GM23338 (cell line): ENCODE measurements at places on chromosomes 12 and 14. TPM values are rescaled to one million over a fixed set of nuclear protein-coding genes. Genes with fewer than 3 reads are reported as not detected.

The CLEC4C gene
- total RNA-seq, result not detected in 2 replicates

DNA sequence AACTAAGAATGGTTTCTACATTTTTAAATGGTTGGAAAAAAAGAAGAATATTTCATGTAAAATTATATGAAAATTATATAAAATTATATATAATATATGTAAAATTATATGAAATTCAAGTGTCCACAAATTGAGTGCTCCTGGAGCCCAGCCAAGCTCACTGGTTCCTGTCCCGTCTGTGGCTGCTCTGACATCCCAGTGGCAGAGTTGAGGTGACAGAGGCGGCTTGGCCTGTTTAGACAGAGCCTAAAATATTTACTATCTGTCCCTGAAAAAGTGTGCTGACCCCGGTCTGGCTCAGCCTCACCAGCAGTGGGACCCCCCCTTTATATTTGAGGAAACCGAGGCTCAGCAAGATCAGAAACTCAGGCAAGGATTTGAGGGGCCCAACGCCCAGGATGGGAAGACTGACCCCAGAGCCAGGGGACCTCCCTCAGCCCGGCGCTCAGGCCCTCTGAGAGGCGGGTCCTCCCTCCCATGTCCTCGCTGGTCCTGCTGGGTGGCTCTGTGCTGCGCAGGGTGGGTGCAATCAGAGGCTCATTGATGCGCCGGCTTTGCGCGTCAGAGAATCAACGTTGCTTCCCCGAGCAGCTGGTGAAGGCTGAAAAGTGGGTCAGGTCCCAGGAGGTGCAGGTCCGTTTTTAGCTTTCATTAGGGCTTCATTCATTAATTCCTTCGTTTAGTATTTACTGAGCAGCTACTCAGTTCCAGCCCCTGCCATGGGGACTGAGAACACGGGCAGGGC is 21.5 kb upstream of the BEGAIN start:
- H3K27me3 ChIP-seq, result no peaks in the 10 kb centered on the region
- no peak overlapping the region for H3K27ac ChIP-seq
- H3K36me3 ChIP-seq, result no peaks in the 10 kb centered on the region
- DNase-seq, result no peak
- H3K4me3 ChIP-seq, result no peak overlapping the region
- H3K4me1 ChIP-seq, result no peaks in the 10 kb centered on the region

- DNase-seq, result no peak
- H3K36me3 ChIP-seq, result no peaks in the 10 kb centered on the region
- no peak overlapping the region for H3K4me3 ChIP-seq
- no peak overlapping the region for H3K27ac ChIP-seq
- H3K27me3 ChIP-seq, result no peaks in the 10 kb centered on the region
Measured at GRCh38 chr12:95877622-95878021, 18.9 kb downstream of the SNRPF start.

The PA2G4 gene
- 231 and 237 TPM in 2 replicates for total RNA-seq

The FOXA1 gene
- total RNA-seq, result 1.8 TPM in 1 of 2 replicates, not detected in the other

DNA sequence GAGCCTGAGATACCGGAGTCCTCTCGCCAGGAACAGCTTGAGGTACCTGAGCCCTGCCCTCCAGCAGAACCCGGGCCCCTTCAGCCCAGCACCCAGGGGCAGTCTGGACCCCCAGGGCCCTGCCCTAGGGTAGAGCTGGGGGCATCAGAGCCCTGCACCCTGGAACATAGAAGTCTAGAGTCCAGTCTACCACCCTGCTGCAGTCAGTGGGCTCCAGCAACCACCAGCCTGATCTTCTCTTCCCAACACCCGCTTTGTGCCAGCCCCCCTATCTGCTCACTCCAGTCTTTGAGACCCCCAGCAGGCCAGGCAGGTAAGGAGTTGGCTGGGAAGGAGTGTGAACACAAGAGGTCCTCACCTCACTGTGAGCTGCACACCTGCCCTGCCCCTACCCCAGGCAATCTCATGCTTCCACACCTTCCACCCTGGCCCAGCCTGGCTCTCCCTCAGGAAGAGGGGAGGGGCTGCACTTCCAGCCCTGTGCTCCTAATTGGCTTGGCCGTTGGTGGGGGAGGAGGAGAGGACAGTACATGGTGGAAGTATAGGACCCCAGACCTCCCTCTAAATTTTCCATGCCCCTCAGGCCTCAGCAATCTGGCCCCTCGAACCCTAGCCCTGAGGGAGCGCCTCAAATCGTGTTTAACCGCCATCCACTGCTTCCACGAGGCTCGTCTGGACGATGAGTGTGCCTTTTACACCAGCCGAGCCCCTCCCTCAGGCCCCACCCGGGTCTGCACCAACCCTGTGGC is 6.2 kb downstream of the C1QL4 start:
- no peak overlapping the region for H3K27ac ChIP-seq
- no peak for DNase-seq
- H3K27me3 ChIP-seq, result peaks cover 48% of the 10 kb centered on the region
- no peak overlapping the region for H3K4me3 ChIP-seq

The ACVRL1 gene
- total RNA-seq, result 0.28 and 0.62 TPM in 2 replicates

DNA sequence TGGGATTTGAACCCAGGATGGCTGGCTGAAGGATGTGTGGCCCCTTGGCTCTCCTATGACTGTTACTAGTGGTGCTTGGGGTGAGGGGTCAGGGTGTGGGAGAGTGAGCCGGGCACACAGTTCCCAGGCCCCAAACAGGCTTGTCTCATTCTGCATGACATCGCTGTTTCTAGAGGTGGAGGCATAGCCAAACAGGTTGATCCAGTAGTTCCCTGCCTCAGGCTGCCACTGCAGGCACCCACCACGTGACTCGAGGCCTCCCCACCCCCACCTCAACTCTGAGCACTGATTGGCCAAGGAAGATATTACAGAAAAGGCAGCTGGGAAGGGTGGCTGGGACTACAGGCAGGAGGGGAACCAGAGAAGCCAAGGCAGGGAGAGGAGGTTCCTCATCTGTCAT is 102.6 kb downstream of the NCOR2 start:
- H3K27me3 ChIP-seq, result no peaks in the 10 kb centered on the region
- no peak overlapping the region for H3K4me3 ChIP-seq
- peaks cover 5% of the 10 kb centered on the region; the same call in 1 of the 2 replicates for H3K4me1 ChIP-seq
- H3K27ac ChIP-seq, result no peak overlapping the region
- DNase-seq, result no peak

DNA sequence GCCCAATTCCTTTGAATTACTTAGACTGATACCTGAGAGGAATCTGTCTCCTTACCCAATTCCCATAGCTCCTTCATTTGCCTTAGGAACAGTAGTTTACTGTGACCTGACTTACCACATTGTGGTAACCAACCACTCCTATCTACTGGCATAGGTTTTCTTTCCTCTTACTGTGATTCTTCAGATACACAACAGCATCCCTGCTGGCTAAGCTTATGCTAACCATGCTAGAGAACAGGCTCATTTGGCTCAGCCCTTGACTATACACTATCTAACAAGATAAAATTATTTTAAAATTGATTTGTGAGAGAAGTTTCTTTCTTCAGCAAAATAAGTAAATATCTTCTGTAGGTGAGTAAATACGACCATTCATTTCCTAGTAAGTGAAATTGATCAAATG is 320.4 kb upstream of the DDHD1 start:
- no peak for DNase-seq
- no peaks in the 10 kb centered on the region for H3K27me3 ChIP-seq
- no peaks in the 10 kb centered on the region for H3K4me1 ChIP-seq
- H3K4me3 ChIP-seq, result no peak overlapping the region
- no peaks in the 10 kb centered on the region for H3K36me3 ChIP-seq
- H3K27ac ChIP-seq, result no peak overlapping the region

- H3K4me3 ChIP-seq, result no peak overlapping the region
- no peaks in the 10 kb centered on the region for H3K4me1 ChIP-seq
Measured at GRCh38 chr12:16437281-16437816, 89.9 kb downstream of the MGST1 start.

The LRRC43 gene
- not detected in 2 replicates for total RNA-seq

DNA sequence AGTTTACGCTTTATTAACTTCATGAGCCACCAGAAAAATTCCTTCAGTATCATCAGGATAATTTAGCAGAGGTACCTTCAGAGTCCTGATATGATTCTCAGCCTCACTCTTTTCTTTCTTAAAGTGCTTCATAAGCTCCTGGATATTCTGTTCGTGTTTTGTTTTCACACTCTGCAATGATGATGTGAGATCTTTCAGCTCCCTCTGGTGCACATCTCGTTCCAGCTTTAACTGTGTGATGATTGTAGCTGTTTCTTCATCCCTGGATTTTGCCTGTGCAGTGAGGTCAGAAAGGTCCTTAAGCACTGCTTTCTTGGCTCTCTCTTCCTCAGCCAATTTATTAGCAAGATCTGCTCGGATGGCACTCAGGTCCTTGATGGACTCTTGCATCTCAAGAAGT is 156.7 kb downstream of the CEP128 start:
- no peak overlapping the region for H3K4me3 ChIP-seq
- H3K4me1 ChIP-seq, result no peaks in the 10 kb centered on the region
- DNase-seq, result no peak
- H3K27me3 ChIP-seq, result no peaks in the 10 kb centered on the region
- no peak overlapping the region for H3K27ac ChIP-seq

- H3K36me3 ChIP-seq, result no peaks in the 10 kb centered on the region
- peak; percentile 93 for DNase-seq
- H3K27me3 ChIP-seq, result no peaks in the 10 kb centered on the region
- H3K4me3 ChIP-seq, result no peak overlapping the region
Measured at GRCh38 chr12:107131832-107132616, 38.7 kb upstream of the CRY1 start.

DNA sequence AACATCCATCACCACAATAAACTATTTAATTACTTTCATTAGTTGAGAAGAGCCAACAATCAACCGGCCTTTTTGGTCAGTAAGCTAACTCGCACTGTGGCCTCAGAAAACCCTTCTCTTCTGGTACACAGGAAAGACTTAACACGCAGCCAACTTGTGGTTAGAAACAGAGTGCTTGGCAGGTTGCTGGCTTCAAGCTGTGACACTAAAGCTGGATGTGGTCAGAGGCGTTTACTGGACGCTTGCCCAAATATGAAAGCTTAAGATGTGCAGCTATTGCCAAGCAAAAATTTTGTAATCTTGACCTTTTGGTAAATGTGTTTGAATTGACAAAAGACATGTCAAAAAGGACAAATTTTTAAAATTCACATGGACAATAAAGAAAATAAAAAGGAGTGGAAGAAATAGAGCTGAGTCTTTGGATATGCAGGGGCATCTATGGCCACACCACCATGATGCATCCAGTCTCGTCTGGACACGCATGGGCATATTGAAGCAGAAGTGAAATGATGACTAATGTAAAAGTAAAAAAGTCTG is 2.6 kb upstream of the KLRK1 start:
- H3K36me3 ChIP-seq, result no peaks in the 10 kb centered on the region
- DNase-seq, result no peak
- no peak overlapping the region for H3K4me3 ChIP-seq
- H3K27me3 ChIP-seq, result no peaks in the 10 kb centered on the region
- H3K4me1 ChIP-seq, result peaks cover 3% of the 10 kb centered on the region; the same call in 1 of the 2 replicates
- no peak overlapping the region for H3K27ac ChIP-seq

GRCh38 chr12:1912580-1913376 is 5.7 kb downstream of the CACNA2D4 start:
- no peak for DNase-seq
- H3K27me3 ChIP-seq, result no peaks in the 10 kb centered on the region
- H3K4me1 ChIP-seq, result no peaks in the 10 kb centered on the region
- no peak overlapping the region for H3K27ac ChIP-seq
- H3K4me3 ChIP-seq, result no peak overlapping the region

DNA sequence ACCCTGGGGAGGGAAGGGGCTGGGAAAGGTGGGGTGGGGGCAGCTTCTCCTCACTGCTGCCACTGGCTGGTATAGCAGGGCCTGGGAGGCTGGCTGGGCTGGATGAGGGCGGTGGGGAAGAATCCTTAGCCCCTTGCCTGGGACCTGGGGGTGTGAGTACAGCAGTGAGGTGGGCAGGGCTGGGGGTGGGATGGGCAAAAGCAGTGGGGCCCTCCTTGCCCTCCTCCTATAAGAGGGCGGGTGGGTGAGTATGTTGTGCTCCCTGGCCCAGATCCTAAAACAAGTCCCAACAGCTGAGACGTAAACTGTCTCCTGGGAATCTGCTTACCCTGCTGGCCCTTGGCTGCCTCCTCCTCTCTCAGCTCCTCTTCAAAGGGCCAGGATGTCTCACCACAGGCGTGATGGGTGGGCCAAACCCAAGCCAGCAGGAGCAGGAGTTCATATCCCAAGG is 2.2 kb downstream of the NCKAP5L start:
- H3K36me3 ChIP-seq, result no peaks in the 10 kb centered on the region
- no peak overlapping the region for H3K27ac ChIP-seq
- no peak overlapping the region; the same call in 1 of the 2 replicates for H3K4me3 ChIP-seq
- peaks cover 39% of the 10 kb centered on the region for H3K4me1 ChIP-seq

DNA sequence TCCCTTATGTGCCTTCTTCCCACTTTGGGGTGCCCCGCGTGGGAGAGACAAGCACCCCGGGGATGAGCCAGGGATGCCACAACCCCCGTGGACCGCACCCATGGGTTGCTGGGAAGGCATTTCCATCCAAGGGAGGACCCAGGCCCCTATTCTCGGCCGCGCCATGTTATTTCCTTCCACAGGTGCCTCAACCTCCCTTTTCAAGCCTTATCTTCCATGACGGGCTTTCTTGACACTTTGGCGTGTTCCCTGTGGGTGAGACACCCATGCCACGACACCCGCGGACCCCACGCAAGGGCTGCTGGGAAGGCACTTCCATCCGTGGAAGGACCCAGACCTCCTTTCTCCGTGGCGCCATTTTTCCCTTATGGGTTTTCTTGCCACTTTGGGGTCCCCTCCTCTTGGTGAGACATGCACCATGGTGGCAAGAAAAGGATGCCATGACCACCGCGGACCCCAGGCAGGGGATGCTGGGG is 269.2 kb downstream of the ALG10 start:
- H3K27ac ChIP-seq, result no peak overlapping the region
- no peaks in the 10 kb centered on the region; the same call in 1 of the 2 replicates for H3K36me3 ChIP-seq
- H3K4me1 ChIP-seq, result no peaks in the 10 kb centered on the region
- no peak for DNase-seq
- H3K27me3 ChIP-seq, result no peaks in the 10 kb centered on the region

DNA sequence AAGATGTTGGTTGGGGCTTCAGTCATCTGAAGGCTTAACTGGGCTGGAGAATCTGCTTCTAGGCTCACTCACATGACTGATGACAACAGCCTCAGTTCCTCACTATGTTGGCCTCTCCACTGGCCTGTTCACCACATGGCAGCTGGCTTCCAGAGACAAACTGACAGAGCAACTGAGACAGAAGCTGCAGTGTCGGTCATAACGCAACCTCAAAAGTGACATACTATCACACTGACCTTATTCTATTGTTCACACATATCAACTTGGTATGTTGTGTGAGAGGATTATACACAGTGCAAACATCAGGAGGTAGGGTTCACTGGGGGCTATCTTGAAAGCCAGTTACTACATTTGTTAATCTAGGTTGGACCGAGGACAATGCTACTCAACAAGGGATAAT is 92.9 kb downstream of the PAWR start:
- H3K4me1 ChIP-seq, result no peaks in the 10 kb centered on the region
- no peak overlapping the region for H3K4me3 ChIP-seq
- no peaks in the 10 kb centered on the region for H3K36me3 ChIP-seq
- H3K27me3 ChIP-seq, result no peaks in the 10 kb centered on the region
